ENCODE measurements at places on chromosomes 16 and 17.

GRCh38 chr17:82917699-82918345, 78.0 kb upstream of the ZNF750 start:
- no peak overlapping the region for H3K27ac ChIP-seq
- H3K36me3 ChIP-seq = peaks cover 22% of the 10 kb centered on the region
- no peaks in the 10 kb centered on the region for H3K4me1 ChIP-seq
- H3K4me3 ChIP-seq = no peak overlapping the region
- no peak for DNase-seq

- no peaks in the 10 kb centered on the region for H3K36me3 ChIP-seq
- no peaks in the 10 kb centered on the region for H3K4me1 ChIP-seq
- no peak for DNase-seq
- H3K27me3 ChIP-seq = no peaks in the 10 kb centered on the region
- no peak overlapping the region for H3K27ac ChIP-seq
These were observed 31.5 kb downstream of the QPRT start for GRCh38 chr16:29710227-29711219.

GRCh38 chr17:38332735-38333134, 11.0 kb downstream of the GPR179 start:
- no peak overlapping the region for H3K27ac ChIP-seq
- H3K27me3 ChIP-seq = no peaks in the 10 kb centered on the region
- no peaks in the 10 kb centered on the region for H3K36me3 ChIP-seq
- no peak for DNase-seq
- H3K4me3 ChIP-seq = no peak overlapping the region

DNA sequence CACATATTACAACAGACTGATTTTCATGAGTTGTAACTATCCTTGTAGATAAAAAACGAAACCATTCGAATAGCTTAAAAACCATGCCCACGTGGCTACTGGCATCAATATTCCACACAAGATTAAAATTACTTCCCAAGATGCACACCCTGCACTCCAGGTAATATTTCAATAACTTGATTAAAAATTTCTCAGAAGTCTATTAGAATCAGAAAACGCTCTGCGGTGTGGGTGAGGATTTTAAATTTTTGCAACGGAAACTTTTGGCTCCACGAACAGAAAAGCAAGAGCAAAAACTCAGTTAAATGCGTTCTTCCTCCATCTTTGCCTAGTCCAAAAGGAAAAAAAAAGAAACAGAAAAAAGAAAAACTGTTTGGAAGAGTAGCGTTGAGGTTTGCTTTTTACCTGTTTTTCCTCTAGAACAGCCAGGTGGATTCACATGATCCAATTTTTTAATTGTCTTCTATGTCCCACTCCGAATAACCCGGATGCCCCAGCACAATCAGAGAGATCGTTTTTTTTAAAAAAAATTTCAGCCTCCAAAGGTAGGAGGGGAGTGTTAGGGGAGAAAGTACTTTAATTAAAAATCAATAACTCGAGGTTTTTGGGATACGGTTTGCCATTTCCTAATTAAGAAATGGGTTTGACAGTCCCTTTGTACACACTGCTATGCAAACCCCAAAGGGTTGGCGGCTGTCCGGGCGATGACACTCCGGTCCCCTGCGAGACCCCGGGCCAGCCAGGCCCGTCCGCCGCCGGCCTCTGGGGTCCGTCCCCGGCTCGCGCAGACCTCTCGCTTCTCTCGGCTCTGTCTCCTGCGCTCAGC, 708 bp upstream of the NFAT5 start:
- no peak for DNase-seq
- no peaks in the 10 kb centered on the region for H3K27me3 ChIP-seq
- H3K27ac ChIP-seq = peak overlapping the region; percentile 99

DNA sequence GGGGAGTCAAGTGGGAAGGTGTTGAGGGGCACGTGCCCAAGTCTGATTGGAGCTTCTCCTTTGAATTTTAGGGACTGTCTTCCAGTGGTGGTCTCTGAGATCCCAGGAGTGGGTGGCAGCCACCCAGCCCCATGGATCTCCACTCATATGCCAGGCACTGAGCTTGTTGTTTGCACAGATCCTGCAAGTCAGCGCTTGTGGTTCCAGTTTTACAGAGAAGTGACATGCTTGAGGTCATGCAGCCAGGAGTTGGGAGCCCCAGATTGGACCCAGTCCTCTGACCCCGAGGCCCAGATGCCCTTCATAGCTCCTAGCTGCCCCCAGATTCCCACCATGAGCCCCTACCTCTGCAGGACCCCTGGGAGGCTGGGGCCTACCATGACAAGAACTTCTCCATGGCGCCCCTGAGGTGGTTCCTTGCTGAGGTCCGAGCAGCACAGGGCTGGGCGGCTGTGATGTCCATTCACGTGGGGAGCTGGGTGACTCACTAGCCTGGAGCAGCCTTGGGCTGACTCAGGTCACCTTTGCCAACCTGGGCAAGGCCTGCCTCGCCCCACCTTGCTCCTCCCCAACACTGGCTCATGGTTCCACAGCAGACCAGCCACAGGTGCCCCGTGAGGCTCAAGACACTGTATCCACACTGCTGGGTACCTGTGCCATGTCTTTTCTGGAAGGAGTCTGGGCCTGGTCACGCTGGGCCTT, 47.4 kb downstream of the RAI1 start:
- no peaks in the 10 kb centered on the region for H3K27me3 ChIP-seq
- H3K27ac ChIP-seq = peak overlapping the region; percentile 70
- no peaks in the 10 kb centered on the region for H3K4me1 ChIP-seq

GRCh38 chr17:37382056-37382455, 6.3 kb downstream of the C17orf78 start:
- H3K27me3 ChIP-seq = no peaks in the 10 kb centered on the region
- H3K36me3 ChIP-seq = no peaks in the 10 kb centered on the region
- DNase-seq = no peak
- H3K27ac ChIP-seq = no peak overlapping the region
- H3K4me1 ChIP-seq = no peaks in the 10 kb centered on the region
- no peak overlapping the region for H3K4me3 ChIP-seq

All from sigmoid colon (tissue), 7 donors.